NCI-H69 (cell line): ENCODE measurements at places on chromosomes 13 and 19.

- no peak for DNase-seq
Measured at GRCh38 chr19:47435196-47435595, 15.9 kb upstream of the MEIS3 start.

DNA sequence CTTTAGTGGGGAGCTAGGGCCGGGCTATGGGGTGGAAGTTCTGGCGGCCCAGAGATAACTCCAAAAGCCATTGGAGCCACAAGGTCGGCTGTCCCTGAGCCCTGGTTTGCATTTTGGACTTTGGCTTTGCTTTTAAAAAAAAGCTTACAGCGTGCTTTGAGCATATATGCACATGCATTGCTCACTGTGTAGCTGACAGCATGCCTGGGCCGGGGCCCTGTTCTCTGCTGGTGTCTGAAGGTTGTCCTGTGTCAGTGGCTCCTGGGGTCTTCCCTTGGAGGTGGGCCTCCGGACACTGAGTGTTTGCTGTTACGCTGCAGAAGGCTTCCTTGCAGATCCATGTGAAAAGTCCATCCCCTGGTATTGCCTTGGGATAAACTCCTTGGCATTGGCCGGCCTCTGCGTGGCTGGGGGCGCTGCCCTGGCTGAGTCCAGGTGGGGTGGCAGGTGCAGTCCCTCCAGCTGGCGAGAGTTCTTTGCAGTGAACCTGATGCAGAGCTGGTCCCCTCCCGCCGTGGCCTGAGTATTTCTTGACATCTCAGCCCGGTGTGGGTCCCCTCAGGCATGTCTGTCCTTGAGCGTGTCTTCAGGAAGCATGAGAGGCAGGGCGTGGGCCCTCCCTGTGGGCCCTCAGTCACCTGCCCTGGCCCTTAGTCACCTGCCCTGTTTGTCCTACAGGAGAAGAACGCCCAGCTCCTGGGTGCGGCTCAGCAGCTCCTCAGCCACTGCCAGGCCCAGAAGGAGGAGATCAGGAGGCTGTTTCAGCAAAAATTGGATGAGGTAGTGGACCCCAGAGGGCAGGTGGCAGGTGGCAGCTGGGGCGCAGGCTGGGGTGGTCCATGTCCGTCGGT, 23.0 kb downstream of the PLEKHJ1 start:
- DNase-seq, result no peak

GRCh38 chr19:10923260-10924112, 5.0 kb downstream of the YIPF2 start:
- no peak for DNase-seq

DNA sequence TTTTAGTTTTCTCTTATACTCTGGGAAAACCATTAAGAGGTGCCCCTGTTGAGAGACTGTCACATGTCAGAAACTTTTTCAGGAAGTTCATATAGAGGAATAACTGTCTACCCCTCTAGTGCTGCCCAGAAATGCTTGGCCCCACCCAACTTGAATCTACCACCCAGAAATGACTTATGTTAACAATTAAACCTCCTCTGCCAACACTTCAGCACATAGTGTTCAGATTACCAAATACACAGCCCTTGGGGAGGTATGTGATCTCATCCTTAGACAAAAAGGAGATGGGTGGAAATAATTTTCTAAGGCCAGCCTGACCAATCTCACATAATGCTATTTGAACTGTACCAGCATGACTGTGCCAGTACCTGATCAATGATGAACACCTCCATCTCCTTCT, 35.6 kb downstream of the CCDC169 start:
- no peak for DNase-seq

DNA sequence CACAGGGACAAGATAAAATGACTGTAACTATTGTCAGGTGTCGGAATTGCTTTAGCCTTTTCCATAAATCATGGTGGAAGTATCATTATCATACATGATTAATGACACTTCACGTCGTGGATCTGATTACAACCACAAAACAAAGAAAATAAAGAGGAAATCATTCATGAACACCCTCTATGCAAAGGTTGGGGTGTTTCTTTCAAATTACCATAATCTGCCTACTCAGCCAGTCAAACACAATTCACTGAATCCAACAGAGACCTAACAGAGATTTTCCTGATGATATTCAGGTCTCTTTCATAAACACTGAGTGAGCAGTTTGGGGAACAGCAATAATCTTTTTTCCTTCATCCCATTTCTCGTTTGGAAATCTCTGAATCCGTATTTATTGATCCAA, 625.6 kb downstream of the DCT start:
- peak; percentile 67 for DNase-seq

GRCh38 chr19:45526143-45526542, 18.9 kb downstream of the VASP start:
- DNase-seq, result peak; percentile 89

DNA sequence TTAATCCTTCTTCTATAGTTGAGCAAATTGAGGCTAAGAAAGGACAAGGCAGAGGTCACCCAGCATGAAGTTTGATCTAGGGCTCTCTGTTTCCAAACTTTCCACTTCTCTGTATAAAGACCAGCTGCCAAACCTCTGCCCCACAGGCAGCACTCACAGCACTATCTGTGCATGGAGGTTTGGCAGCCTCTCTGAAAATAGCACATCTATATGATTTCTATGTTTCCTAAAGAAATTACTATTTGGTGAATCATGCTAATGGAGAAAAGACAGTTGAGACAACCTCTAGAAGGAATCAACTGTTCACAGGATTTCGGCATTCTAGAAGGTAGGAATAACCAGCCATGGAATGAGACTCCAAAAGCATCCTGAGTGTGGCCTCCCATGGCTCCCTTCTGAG, 554.5 kb downstream of the IRS2 start:
- no peak for DNase-seq

- DNase-seq, result peak; percentile 58
Measured at GRCh38 chr13:25468325-25469168, 96.8 kb downstream of the ATP8A2 start.

- DNase-seq, result no peak
Measured at GRCh38 chr19:39692166-39692565, 12.1 kb upstream of the LGALS14 start.

- no peak for DNase-seq
Measured at GRCh38 chr19:17242431-17243208, 3.1 kb downstream of the NR2F6 start.

DNA sequence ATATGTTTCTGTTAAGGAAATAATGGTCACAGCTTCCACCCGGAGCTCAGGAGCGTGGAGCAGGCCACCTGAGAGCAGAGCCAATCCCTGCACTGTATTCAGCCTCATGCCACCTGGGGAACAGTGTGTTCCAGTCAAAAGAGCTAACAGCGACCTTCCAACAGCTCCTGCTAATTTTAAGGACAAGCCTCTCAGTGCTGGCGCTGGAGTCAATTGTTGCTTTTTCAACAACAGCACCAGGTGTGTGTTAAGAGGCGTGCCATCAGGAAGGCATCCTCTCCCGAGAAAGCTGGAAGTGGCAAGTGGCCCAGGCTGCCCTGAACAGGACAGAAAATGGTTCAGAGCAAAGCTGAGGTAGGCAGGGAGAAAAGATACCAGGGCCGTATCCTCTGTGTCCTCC, 102.0 kb downstream of the CACNA1A start:
- peak; percentile 65 for DNase-seq

- peak; percentile 0 for DNase-seq
Measured at GRCh38 chr13:48819899-48820298, 155.8 kb upstream of the FNDC3A start.

- no peak for DNase-seq
Measured at GRCh38 chr19:12859546-12859945, 21.2 kb downstream of the MAST1 start.

DNA sequence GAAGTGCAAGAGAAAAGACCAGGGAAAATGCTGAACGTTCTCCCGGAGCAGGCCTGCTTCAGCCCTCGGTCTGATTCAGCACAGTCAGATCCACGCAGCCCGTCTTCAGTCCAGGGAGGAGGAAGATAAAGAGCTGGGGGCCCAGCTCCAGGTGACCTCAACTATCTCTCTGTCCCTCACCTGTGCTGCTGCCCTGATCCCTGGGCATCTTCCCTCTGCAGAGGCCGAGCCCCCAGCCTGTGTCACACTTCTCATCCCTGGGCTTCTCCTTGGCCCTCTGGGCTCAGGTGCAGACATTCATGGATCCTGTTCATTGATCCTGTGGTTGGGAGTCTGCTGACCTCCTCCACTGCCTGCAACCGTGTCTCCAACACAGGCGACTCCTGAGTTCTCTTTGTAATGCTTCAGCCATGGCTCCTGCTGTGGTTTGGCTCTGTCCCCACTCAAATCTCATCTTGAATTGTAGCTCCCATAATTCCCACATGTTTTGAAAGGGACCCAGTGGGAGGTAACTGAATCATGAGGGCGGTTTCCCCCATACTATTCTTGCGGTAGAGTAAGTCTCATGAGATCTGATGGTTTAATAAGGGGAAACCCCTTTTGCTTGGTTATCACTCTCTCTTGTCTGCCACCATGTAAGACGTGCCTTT, 27.9 kb downstream of the COL4A2 start:
- no peak for DNase-seq

DNA sequence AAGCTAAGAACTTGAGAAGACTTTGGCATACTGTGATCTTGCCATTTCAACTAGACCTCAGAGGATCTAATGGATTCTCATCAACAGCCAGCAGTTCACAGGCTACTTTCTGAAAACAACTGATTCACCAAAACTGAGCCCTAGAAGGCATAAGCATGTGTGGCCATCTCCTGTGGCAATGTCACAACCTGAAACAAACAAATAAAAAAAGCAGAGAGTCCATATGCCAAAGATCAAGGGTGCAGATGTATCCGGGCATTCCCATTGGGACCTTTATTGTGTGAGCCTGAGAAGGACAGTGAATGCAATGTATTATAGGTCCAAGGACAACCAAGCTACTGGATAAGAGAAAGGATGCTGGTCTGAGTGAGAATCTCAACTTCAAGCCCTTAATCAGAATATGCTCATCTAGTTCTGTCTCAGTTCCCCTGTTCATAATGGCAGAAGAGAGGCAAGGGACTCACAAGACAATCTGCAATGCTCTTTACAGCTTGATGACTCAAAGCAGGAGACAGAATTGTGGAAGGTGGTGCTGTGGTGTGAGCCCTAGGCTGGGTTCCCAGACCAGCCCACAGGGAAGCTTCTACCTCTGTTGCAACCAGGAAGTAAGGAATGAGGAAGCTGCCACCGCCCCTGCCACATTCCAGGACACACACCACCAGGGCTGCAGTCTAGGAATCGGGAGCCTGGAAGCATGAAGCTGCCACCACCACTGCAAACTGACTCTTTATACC, 133.7 kb downstream of the RAP2A start:
- DNase-seq, result no peak

DNA sequence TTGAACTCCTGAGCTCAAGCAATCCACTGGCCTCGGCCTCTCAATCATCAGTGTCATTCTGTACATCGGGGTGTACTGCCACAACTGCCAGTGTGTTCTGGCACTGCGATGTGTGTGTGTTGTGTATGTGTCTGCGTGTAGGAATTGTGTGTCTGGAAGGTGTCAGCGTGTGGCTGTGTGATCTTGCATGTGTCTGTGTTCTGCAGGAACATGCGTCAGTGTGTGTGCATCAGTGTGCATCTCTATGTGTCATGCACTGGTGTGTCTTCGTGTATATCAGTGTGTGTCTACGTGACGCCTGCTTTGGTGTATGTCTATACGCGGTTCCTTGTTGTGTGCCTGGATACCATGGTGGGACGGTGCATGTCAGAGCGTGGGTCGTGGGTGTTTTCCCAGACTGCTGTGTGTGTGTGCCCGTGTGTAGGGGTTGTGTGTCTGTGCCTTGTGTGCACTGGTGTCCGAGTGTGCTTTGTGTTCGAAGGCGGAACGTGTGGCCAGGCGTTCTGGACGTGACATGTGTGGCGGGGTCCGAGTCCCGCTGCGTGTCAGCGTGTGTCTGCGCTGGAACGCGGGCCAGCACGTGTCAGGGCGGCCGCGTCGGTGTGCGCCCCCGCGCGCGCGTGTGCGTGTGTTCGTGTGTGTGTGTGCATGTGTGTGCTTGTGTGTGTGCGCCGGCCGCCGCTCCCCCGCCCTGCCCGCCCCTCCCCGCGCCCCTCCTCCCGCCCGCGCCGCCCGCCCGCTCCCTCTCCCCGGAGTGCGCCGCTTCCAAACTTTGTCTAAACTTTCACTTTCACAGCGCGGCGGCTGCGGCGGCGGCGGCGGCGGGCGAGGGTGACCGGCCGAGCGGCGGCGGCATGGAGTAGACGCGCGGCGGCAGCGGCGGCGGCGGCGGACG, at the start of gene NFIX:
Gene NFIX, plus strand, starts transcription at position 775 of the 895 bp plus-strand sequence. CDS start 363 bp downstream, outside the sequence.
- peak; percentile 74 for DNase-seq

DNA sequence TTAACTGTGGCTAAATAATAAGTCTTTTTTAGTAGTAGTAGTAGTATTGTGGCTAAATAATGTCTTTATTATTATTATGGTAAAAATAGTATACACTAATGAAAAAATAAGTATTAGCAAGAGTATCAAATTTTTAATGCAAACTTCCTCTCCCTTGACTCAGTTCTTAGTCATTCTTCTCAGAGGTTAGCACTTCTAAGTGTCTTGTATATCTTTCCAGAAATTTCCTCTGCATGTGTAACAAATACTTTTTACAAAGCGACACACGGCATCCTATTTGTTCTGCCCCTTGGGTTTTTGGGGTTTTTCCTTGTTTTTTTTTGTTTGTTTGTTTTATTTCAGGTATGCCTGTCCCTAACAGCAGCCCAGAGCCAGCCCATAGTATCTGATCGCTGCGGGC, 20.9 kb downstream of the SIN3B start:
- no peak for DNase-seq

- no peak for DNase-seq
Measured at GRCh38 chr13:29706923-29707322, 111.4 kb upstream of the SLC7A1 start.

DNA sequence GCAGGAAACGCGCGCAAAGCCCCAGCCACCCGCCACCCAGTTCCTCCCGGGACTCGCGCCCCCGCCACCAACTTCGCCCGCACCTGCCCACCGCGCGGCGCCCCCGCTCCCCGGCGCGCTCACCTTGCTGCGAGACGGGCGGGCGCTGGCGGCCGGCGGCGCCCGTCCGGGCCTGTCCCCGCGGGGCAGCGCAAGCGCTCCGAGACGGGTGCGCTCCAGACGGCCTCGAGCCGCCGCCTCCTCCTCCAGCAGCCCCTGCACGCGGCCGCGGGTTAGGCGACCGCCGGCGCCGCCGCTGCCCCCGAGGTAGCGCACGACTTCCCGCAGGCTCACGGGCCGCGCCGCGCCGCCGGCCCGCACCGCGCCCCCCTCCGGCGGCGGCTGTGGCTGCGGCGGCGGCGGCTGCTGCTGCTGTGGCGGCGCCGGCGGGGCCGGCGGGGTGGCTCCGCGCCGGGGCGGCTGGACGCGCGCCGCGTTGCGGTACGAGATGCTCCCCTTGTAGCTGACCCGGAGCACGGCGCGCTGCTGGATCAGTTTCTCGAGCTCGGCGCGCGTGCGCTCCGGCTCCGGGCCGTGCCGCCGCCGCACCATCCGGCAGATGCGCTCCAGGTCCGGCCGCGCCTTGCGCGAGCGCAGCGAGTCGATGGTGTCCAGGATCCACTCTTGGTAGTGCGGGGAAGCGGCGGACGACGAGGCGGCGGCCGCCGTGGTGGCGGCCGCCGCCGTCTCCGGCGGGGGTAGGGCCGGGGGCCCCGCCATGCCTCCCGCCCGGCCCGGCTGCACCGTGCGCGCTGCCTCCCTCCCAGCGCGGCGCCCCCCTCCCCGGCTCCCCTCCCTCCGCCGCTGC, 666 bp downstream of the SAMD1 start:
- DNase-seq, result peak; percentile 81
